ENCODE measurements at places on chromosomes 5 and 9.

DNA sequence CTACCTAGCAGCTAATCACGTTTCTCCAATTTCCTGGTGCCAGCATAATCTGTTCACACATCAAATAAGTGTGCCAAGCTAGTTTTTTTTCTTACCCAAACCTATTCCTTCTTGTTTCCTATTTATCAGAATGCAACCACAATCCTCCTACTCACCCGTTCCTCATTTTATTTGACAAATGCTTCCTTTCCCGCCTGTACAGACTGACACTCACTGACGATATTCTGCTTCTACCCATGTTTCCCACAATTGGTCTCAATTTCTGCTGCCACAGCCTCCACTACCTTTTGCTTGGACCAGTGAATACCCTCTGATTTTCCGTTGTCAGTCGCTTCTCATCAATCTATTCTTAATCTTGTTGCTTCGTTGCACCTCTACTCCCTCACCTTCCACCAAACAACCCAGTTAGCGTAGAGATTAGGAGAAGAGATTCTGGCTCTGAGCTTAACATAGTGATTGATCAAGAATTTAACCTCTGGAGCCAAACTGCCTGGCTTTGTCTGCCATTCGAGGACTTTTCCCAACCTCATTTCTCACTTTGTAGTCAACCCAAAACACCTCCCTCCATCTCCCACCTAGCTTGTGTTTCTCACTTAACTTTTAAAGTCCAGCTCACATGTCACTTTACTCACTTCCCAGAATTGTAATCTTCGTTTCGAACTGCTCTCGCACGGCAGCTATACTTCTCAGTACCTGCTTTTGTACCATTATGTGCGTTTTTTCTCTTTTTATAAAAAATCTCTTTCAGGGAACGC is 729 bp upstream of the TMEM38B start:
- peak; percentile 5 for DNase-seq

DNA sequence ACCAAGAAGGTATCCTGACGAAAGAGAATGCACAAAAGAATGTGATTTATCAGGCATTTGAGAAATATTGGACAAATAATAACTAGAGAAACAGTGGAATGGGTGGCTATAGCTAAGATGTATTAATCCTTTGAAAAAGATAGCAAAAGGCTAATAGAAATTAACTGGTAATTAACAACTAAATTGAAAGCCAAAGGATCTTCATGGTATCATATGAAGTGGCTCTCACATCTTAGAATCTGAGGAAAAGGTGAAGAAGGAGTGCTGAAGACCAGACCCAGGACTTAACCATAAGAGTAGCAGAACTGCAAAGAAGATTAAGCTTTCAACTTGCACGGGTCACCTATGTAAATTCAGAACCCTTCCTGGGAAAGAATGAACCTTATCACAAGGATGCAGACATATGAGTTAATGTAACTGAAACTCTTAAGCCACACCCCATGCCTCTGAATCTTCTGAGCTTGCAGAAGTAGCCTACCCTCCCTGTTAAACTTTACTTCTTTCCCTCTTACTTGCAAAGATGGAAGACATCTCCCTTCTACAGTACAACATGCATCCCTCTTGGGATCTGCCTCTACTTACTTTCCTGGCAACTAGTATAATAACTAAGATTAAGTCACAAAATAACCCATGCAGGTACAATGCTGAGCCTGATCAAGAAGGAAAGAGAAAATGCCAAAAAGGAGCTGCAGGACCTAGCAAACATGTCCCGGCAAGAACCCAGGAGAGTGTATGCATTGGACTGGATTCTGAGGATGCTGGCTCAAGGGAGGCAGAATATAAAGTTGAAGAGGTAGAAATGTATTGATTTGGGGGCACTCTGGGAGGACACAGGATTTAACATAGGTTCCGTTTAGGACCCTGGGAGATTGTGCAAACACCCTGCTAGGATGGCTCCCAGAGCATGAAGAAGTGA is 395.5 kb upstream of the SLC30A5 start:
- no peak for DNase-seq

GRCh38 chr9:125418404-125418803 is 156.8 kb downstream of the GAPVD1 start:
- DNase-seq: no peak

GRCh38 chr9:116789081-116789480 is 102.0 kb downstream of the TRIM32 start:
- DNase-seq: no peak

DNA sequence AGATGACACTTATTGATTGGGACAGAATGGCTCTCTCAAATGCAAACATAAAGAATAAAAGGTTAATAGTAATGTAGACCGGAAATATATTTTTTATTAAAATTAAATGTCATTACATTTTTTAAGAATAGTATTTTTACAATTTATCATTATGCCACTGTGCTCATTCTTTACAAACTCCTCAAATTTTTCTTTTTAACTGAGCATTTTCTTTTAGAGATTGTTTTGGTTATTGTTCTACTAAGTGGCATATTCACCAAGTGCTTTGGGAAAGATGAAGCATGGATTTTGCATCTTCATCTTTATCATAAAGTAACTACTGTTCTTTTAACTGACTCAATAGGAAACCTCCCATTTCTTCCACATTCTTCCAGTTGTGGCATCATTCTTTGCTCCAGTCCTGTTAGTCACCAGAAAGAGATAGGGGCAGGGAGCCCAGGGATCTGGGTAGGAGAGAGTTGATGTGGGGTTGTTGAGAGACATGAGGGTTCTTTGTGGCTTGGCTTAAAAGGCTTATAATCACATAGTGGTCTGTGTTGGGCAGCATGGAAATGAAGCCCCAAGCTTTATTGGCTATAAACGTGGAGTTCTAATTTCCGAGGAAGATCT is 69.8 kb downstream of the SYK start:
- no peak for DNase-seq

DNA sequence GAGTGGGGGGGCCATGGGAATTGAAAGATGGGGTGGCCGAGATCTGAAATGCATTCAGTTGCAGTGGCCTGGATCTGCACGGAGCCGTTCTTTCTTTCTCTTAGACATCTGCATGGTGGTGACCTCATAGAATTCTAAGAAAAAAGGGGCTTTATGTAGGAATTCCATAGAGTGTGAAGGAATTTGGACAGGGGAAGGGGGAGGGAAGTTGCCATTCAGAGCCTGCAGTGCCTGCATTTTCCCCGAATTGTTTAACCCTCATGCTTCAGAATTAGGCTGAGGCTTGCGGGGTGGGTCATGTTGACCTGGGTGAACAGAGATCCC is 4.9 kb downstream of the NEK6 start:
- no peak for DNase-seq

- no peak for DNase-seq
Observed at GRCh38 chr5:119312403-119312802, 43.4 kb upstream of the TNFAIP8 start.

GRCh38 chr5:126852091-126852571 is 75.2 kb downstream of the LMNB1 start:
- DNase-seq: no peak

- no peak for DNase-seq
Observed at GRCh38 chr5:10674582-10674981, 86.5 kb downstream of the DAP start.
